ENCODE measurements at places on chromosomes 3 and 15. TPM values are rescaled to one million over a fixed set of nuclear protein-coding genes. Genes with fewer than 3 reads are reported as not detected.

Gene ROBO1
- total RNA-seq = 20.8 TPM

Gene ITPKA
- 13.2 TPM for total RNA-seq

Gene SMARCC1
- total RNA-seq = 30.1 TPM

Gene PIF1
- total RNA-seq = 14.6 TPM

Gene CRABP1
- total RNA-seq = 2.2 TPM

Gene C3orf18
- 2.9 TPM for total RNA-seq

Gene RTP1
- not detected for total RNA-seq

Gene GPR160
- total RNA-seq = 1.6 TPM

Gene RTP3
- not detected for total RNA-seq

Gene MNS1
- 2.4 TPM for total RNA-seq

Gene FOXP1
- 13.4 TPM for total RNA-seq

Gene MUC20
- 0.74 TPM for total RNA-seq

Gene NMD3
- total RNA-seq = 57.1 TPM

Gene GOLGA8J
- not detected for total RNA-seq

Gene NPRL2
- total RNA-seq = 13.5 TPM

Gene TF
- 0.59 TPM for total RNA-seq

Gene NTRK3
- total RNA-seq = 23.2 TPM

Gene CDHR4
- total RNA-seq = 0.24 TPM

Gene LTF
- not detected for total RNA-seq

Gene GABRR3
- not detected for total RNA-seq

Gene CMTM8
- 12.8 TPM for total RNA-seq

Gene CISH
- 0.69 TPM for total RNA-seq

Gene KCNAB1
- not detected for total RNA-seq

Gene CHRNB4
- total RNA-seq = 1.3 TPM

Gene CHRNA7
- total RNA-seq = 3.2 TPM

Gene HRG
- not detected for total RNA-seq

Gene PLA2G4F
- total RNA-seq = not detected

Gene DNAJC19
- total RNA-seq = 22.5 TPM

Gene DAPK2
- total RNA-seq = 3.5 TPM

Gene TCF12
- total RNA-seq = 52.7 TPM

Gene MYRIP
- not detected for total RNA-seq

Gene GRM2
- total RNA-seq = 0.10 TPM

Measured in A549 treated with dexamethasone at 1 μM for 4 hours (cell line).